T-cell (primary cell): ENCODE measurements at places on chromosomes 11 and 22. TPM values are rescaled to one million over a fixed set of nuclear protein-coding genes. Genes with fewer than 3 reads are reported as not detected.

GRCh38 chr11:92455210-92455790 lies 230.7 kb downstream of the FAT3 start:
- no peak for DNase-seq
- no peaks in the 10 kb centered on the region for H3K36me3 ChIP-seq
- H3K27ac ChIP-seq, result no peak overlapping the region

GRCh38 chr11:62542750-62543567 lies 3.6 kb downstream of the AHNAK start:
- H3K27ac ChIP-seq, result peak overlapping the region; percentile 95
- DNase-seq, result peak; percentile 81
- H3K4me3 ChIP-seq, result no peak overlapping the region
- H3K4me1 ChIP-seq, result peaks cover 14% of the 10 kb centered on the region

- H3K27ac ChIP-seq, result no peak overlapping the region
- no peaks in the 10 kb centered on the region for H3K4me1 ChIP-seq
- no peak overlapping the region for H3K4me3 ChIP-seq
- no peak for DNase-seq
- H3K36me3 ChIP-seq, result no peaks in the 10 kb centered on the region
- H3K27me3 ChIP-seq, result peaks cover 2% of the 10 kb centered on the region
Observed at GRCh38 chr11:12625438-12626071, 48.7 kb upstream of the TEAD1 start.

DNA sequence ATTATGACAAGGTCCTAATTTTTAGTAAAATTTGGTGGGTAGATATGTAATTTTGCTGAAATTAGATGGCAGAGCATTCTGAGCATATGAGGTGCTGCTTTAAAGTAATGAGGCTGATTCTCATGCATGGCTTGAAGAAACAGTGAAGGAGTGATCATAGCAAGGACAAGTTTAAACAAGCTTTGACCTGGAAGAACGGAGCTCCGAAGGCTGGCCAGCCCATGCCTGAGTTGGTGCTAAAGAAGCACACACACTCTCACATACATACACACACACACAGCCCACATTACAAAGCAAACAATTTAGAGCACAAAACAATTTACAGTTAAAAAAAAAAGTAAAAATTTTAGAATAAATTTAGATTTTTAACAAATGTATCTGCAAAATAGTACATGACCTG lies 150.7 kb downstream of the DCDC1 start:
- H3K27ac ChIP-seq, result no peak overlapping the region
- no peaks in the 10 kb centered on the region for H3K27me3 ChIP-seq
- H3K4me1 ChIP-seq, result no peaks in the 10 kb centered on the region
- no peaks in the 10 kb centered on the region for H3K36me3 ChIP-seq

GRCh38 chr11:120425527-120425926 lies 86.0 kb upstream of the GRIK4 start:
- DNase-seq, result no peak
- no peaks in the 10 kb centered on the region for H3K36me3 ChIP-seq
- H3K4me3 ChIP-seq, result no peak overlapping the region
- H3K27me3 ChIP-seq, result no peaks in the 10 kb centered on the region
- H3K27ac ChIP-seq, result no peak overlapping the region
- H3K4me1 ChIP-seq, result no peaks in the 10 kb centered on the region

DNA sequence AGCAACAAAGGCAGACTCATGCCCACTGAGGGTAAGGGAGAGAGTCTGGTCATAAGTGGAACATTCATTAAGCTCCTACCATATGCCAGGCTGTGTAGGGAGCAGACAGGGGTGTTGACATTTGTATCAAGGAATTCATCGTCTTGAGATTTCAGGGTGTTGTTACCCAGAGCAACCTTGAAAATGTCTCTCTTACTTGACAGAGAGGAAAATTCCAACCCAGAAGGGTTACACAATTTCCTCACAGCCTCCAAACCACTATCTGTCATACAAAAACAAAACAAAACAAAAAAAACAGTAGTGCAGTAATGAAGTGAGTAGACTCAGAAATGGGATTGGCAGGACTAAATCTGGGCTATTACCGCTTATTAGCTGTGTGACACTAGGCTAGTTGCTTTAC lies 113.2 kb downstream of the MIAT start:
- no peak overlapping the region for H3K27ac ChIP-seq
- H3K4me1 ChIP-seq, result no peaks in the 10 kb centered on the region
- no peak overlapping the region for H3K4me3 ChIP-seq
- H3K36me3 ChIP-seq, result peaks cover 8% of the 10 kb centered on the region

GRCh38 chr11:119404872-119405271 lies 18.1 kb downstream of the THY1 start:
- H3K36me3 ChIP-seq, result no peaks in the 10 kb centered on the region
- DNase-seq, result no peak
- H3K27ac ChIP-seq, result no peak overlapping the region
- peaks cover 4% of the 10 kb centered on the region for H3K27me3 ChIP-seq
- no peaks in the 10 kb centered on the region for H3K4me1 ChIP-seq

DNA sequence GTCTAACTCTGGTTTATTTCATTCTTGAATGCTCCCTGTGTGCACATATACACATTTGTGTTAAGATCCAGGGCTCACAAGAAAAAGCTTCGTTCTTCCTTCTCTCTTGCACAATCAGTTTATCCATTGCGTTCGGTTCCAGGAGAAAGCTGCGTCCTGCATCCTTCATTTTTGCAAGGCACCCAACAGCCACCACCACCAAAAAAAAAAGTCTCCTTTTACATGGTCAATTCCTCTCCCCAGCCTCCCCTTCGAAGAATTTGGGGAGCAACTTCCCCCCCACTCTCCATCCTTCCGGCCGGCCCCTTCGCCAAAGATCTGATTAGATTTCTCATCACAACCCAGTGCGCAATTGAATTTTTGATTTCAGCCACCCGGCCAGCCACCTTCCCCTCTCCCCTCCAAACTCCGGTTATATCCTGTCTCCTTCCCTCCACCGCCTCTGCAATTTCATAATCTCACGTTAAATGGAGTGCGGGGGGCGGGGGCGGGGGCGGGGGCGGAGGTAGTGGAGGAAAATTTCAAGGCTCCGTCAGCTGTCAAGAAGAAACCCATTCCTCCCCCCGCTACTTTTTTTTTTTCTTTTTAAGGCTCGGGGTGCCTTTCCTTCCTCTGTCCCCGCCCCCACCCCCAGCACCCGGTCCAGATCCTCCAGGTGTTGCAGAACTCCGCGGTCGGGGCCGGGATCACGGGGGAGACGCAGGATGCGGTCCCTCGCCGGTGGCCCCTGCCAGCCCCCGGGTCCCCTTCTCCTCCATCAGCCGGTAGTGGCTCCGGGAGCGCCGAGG lies 1166.5 kb downstream of the LRRC4C start:
- no peak overlapping the region for H3K4me3 ChIP-seq
- H3K4me1 ChIP-seq, result peaks cover 5% of the 10 kb centered on the region
- H3K36me3 ChIP-seq, result no peaks in the 10 kb centered on the region
- no peaks in the 10 kb centered on the region for H3K27me3 ChIP-seq

- peaks cover 4% of the 10 kb centered on the region for H3K36me3 ChIP-seq
- no peak for DNase-seq
- no peak overlapping the region for H3K4me3 ChIP-seq
- no peak overlapping the region for H3K27ac ChIP-seq
- H3K4me1 ChIP-seq, result no peaks in the 10 kb centered on the region
- H3K27me3 ChIP-seq, result no peaks in the 10 kb centered on the region
Observed at GRCh38 chr11:75422248-75423231, 10.5 kb downstream of the KLHL35 start.

- H3K27me3 ChIP-seq, result no peaks in the 10 kb centered on the region
- no peak overlapping the region for H3K27ac ChIP-seq
- H3K4me3 ChIP-seq, result no peak overlapping the region
- no peaks in the 10 kb centered on the region for H3K4me1 ChIP-seq
- DNase-seq, result no peak
Observed at GRCh38 chr11:75931124-75931523, 116.1 kb downstream of the UVRAG start.

DNA sequence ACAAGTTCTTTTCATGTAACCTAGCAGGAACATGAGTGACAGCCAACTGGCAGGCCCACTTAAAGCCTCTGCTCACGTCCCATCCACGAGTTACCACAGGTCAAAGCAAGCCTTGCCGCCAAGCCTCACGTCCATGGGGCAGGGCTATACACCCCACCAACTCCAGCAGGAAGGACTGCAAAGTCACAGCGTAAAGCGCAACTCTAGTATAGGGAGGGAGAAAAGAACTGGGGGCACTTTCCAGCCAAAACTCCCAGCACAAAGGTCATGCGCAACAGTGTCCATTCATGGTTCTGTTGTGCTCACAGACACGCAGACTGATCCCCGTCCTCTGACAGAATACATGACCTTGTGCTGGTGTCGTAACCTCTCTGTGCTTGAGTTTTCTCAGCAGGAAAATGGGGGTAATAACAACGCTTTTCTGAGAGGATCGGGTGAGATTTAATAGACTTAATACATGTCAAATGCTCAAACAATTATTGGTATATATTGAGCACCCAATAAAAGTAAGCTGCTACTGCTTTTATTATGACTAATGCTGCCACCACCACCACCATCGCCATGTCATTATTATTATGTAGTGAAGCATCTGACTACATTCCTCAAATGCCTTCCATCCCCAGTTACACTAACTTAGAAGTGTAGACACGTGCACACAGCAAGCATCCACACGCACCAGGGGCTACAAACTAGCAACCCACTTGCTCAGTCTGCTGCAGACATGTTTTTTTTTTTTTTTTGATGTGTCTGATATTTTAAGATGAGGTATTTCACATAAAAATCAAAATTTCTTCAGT lies 104.4 kb upstream of the PARVA start:
- no peaks in the 10 kb centered on the region for H3K36me3 ChIP-seq
- no peak overlapping the region for H3K27ac ChIP-seq

GRCh38 chr22:27581688-27582087 lies 219.9 kb downstream of the MN1 start:
- no peak overlapping the region for H3K27ac ChIP-seq
- H3K36me3 ChIP-seq, result no peaks in the 10 kb centered on the region
- no peak overlapping the region for H3K4me3 ChIP-seq

- no peaks in the 10 kb centered on the region for H3K4me1 ChIP-seq
- no peaks in the 10 kb centered on the region for H3K27me3 ChIP-seq
- H3K4me3 ChIP-seq, result no peak overlapping the region
- H3K36me3 ChIP-seq, result no peaks in the 10 kb centered on the region
- H3K27ac ChIP-seq, result no peak overlapping the region
Observed at GRCh38 chr22:44119669-44120313, 60.9 kb upstream of the PARVG start.

DNA sequence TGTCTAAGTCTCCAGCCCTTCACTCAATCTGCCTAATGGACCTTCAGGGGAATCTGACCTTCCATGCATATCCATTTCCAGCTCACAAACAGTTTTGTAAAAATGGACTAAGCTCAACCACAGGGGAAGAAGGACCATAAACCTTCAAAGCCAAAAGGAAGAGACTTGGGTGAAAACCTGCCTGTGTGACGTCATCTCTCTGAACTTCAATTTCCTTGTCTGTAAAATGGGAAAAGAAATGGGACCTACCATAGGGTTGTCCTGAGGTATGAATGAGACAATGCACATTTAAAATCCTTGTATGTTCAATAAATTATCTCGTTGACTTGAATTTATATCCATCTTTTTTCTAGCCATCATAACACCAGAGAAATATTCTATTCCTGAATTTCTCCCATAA lies 370.7 kb downstream of the INSC start:
- no peak for DNase-seq
- H3K27me3 ChIP-seq, result no peaks in the 10 kb centered on the region
- H3K4me3 ChIP-seq, result no peak overlapping the region
- no peaks in the 10 kb centered on the region for H3K36me3 ChIP-seq
- no peak overlapping the region for H3K27ac ChIP-seq

GRCh38 chr22:37817705-37818408 lies 5.3 kb upstream of the GALR3 start:
- H3K27ac ChIP-seq, result no peak overlapping the region
- H3K4me1 ChIP-seq, result peaks cover 20% of the 10 kb centered on the region
- no peaks in the 10 kb centered on the region for H3K36me3 ChIP-seq
- peaks cover 75% of the 10 kb centered on the region for H3K27me3 ChIP-seq

GRCh38 chr11:1219446-1219833 lies 3.4 kb upstream of the MUC5B start:
- H3K4me1 ChIP-seq, result no peaks in the 10 kb centered on the region
- H3K36me3 ChIP-seq, result no peaks in the 10 kb centered on the region
- no peak for DNase-seq
- no peak overlapping the region for H3K27ac ChIP-seq
- peaks cover 56% of the 10 kb centered on the region for H3K27me3 ChIP-seq
- no peak overlapping the region for H3K4me3 ChIP-seq

MMP8 gene
- not detected for total RNA-seq

CDKN1C gene
- total RNA-seq, result 5.3 TPM

MAML2 gene
- 35.1 TPM for total RNA-seq

IFITM1 gene
- 201 TPM for total RNA-seq

SLC22A8 gene
- total RNA-seq, result not detected
